ENCODE measurements at places on chromosomes 13 and 19.

DNA sequence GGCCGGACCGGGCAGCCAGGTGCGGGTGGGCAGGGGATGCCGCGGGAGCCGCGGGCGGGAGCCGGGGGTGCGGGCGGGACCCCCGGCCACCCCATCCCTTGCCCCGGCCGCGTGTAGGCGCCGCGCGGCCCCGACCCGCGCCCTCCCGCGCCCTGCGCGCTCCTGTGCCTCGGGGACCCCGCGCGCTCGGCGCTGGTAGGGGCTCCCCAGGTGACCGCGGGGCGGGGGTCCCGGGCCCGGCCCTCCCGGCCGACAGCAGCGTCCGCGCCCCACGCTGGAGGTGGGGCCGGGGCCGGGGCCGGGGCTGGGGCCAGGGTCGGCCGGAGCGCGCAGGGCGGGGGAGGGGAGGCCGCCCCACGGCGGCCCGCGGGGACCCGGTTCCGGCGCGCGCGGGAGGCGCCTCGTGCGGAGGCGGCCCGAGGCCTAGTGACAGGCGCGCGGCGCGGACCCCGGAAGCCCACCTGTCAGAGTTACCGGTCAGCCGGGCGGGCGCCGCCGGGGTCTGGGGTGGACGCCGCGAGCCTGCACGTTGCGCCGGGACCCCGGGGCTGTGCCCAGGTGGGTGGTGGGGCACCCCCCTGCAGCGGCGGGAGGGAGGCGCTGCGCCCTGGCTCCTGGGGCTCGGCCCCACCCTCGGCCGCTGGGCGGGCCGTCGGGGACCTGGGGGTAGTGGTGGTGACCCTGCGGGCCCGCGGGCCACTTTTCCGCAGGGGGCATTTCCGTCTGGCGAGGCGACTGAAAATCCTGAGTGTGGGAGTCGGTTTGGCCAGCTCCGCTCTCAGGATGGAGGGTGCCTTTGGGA lies 518 bp downstream of the TFDP1 start:
- DNase-seq: peak; percentile 47

DNA sequence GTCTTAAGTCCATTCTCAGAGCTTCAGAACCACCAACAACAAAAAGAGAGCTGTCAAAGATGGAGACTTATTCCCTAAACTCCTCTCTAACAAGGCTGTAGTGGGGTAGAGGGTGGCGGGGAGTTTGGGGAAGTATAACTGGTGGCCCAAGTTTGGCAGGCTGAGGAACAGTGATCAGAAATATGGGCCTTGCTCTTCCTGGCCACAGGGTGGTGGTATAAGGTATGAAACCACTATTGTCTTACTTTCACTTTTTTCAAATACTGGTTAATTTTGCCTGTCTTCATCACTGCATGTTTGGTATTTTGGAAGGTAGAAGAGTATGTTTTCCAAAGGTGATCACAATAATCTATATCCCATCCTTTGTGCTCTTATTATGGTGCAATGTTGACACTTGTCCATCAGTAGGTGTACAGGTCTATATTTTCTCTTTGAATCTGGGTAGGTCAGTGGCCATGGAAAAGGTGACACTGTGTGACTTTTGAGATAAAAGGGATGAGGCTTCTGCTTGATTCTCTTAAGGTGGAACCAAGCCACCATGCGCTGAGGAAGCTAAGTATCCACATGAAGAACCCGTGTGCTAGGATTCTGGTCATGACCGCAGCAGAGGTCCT lies 23.2 kb upstream of the GPC5 start:
- peak; percentile 19 for DNase-seq

- DNase-seq: no peak
Measured at GRCh38 chr19:27705896-27706295, 1507.1 kb downstream of the UQCRFS1 start.

DNA sequence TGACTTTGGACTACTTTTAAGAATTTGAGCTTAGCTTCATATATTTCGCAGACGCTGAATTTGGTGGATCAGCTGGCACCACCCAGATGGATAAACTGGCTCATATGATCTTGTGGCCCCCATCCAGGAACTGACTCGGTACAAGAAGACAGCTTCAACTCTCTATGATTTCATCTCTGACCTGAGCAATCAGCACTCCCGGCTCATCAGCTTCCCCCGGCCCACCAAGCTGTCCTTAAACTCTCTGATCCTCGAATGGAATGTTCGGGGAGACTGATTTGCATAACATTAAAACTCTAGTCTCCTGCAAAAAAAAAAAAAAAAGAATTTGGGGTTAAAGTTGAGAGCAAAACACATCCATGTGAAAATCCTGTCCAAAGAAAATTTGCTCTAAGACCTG lies 71.4 kb upstream of the IRS2 start:
- no peak for DNase-seq

GRCh38 chr13:92103689-92104153 lies 705.3 kb downstream of the GPC5 start:
- DNase-seq: no peak

- DNase-seq: no peak
Measured at GRCh38 chr19:8329996-8330395, 8.7 kb downstream of the RPS28 start.

DNA sequence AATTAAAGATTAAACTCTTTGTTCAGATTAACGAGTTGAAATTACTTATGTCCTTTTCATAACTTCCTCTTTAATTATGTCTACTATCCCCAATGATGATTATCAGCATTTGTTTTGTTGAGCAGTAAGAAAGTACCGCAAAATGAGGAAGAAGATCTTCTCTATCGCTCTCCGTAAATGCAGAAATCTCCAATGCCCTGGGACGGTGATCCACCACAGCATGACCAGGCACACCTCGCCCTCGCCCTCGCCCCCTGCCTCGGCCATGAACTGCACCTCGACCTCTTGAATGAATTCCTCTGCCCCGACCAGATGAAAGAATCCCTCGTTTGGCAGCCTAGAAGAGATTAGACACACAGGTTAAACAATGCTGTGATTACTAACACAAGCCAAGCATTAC lies 69.1 kb downstream of the RBM26 start:
- no peak for DNase-seq

DNA sequence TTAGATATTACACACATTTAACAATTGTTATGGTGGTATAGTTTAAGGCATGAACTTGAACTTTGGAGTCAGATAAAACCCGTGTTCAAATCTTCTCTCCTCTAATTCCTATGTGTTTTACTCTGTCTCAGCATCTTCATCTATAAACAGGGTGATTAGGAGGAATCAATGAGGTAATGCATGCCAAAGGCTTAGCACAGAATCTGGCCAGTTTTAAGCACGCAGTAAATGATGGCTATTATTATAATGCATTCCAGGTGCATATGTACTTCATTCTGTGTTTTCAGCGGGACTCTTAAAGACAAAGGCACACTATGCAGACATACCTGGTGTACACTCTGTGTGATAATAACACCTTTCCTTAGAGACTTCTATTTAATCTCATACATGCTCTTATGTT lies 88.0 kb upstream of the FRY start:
- DNase-seq: no peak
